ENCODE measurements at places on chromosomes 16 and 17.

DNA sequence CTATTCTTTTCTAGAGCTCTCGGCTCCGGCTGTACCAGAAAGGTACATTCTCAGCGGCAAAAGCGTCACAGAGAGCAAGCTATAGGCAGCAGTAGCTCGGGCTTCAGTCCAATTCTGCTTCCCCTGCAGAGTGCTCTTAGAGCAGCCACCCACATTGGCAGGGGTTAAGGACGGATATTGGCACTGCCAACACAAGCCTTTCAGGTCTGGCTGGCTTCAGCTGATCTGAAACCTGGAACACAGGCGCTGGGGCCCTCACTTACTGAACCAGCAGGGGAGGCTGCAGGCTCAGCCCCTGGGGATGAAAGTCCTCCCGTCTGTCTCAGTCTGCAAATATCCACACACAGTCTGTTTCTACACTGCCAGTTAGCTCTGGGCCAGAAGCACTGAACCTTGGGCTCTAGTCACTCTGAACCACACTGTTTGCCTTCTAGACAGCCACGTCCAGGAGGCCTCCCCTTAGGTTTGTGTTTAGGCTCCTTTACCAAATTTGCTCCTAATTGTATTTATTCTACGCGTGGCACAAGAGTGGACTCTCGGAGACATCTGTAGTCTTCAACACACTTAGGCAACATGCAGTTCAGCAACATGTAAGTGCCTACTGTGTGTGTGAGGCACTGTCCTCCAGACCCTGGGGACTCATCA is 40.1 kb downstream of the HIC1 start:
- DNase-seq: peak; percentile 4

DNA sequence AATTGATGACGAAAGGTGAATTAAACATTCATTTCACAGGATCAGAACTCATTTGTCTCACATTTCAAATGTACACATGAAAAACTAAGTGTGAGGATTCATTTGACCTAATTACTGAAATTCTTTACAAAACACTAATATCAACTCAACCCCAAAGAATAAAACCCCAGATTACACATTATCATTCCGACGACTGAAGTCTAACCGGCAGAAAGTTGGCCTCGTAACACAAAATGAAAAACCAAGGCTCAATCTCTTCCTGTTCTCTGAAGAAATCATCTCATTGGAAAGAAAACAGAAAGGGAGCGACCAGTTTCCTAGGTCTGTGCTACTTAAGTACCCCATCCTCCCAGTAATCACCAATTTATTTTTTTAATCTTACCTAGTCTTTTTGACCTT is 1.8 kb downstream of the JPT1 start:
- no peak for DNase-seq

GRCh38 chr17:42017866-42018200 is 594 bp upstream of the DNAJC7 start:
- DNase-seq: no peak

DNA sequence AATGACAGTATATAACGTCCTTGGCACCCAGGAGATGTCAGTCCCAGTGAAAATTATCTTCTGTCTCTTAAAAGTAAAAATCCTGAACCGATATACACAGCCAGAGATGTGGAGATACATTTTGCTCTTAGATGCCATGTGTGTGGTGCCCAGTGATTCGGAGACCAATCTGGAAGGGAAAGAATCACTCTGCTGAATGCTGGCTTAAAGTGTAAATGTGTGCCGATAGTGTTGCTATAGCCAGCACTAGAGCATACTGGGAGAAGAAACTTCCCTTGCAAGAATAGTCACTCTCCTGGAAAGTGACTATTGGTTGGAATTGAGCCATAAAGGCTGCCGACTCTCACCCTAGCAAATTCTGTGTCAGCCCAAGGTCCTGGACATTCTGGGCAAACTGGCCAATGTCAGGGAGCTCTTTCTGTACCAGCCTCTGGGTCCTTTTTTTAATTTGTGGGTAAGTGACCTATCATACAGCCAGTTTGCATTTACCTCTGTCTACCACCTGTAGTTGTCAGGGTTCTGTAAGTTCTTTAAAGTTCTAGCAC is 44.2 kb upstream of the HNF1B start:
- no peak for DNase-seq

DNA sequence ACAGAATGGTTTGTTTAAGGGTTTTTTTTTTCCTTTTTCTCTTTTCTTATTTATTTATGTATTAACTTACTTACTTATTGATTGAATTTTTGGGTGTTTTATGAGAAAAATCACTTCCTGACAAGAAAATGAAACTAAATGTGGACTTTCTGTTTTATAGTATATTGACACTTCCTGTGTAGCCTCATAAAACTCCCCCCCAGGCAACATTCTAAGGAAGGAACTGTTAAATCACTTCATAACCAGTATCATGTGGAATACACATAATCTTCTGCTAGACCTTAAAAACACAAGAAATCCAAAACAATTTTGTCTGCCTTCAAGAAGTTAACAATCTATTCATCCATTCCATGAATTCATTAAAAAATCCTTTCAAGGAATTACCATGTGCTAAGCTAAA is 164.1 kb upstream of the TOM1L1 start:
- DNase-seq: no peak

GRCh38 chr17:59001158-59001814 is 105.4 kb downstream of the TRIM37 start:
- DNase-seq: no peak

GRCh38 chr17:62876063-62876462 is 67.9 kb upstream of the MARCHF10 start:
- no peak for DNase-seq

- no peak for DNase-seq
Measured at GRCh38 chr17:7107795-7108559, 6.6 kb downstream of the ASGR2 start.

- no peak for DNase-seq
Measured at GRCh38 chr17:71071041-71071440, 901.7 kb downstream of the KCNJ2 start.

DNA sequence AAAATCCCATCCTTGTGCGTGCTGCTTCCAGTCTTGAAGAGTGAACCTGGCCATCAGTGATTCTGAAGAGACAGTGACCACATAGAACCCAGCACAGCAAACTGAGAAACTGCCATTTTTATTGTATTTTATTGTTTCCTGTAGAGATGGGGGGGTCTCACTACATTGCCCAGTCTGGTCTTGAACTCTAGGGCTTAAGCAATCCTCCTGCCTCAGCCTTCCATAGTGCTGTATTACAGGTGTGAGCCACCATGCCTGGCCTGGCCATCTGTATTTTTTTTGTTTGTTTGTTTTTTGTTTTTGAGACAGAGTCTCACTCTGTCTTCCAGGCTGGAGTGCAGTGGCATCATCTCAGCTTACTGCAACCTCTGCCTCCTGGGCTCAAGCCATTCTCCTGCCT is 13.9 kb downstream of the CENPV start:
- DNase-seq: no peak

GRCh38 chr17:59786536-59787319 is 79.3 kb downstream of the VMP1 start:
- no peak for DNase-seq

- no peak for DNase-seq
Measured at GRCh38 chr16:55138298-55138697, 185.7 kb upstream of the IRX6 start.

DNA sequence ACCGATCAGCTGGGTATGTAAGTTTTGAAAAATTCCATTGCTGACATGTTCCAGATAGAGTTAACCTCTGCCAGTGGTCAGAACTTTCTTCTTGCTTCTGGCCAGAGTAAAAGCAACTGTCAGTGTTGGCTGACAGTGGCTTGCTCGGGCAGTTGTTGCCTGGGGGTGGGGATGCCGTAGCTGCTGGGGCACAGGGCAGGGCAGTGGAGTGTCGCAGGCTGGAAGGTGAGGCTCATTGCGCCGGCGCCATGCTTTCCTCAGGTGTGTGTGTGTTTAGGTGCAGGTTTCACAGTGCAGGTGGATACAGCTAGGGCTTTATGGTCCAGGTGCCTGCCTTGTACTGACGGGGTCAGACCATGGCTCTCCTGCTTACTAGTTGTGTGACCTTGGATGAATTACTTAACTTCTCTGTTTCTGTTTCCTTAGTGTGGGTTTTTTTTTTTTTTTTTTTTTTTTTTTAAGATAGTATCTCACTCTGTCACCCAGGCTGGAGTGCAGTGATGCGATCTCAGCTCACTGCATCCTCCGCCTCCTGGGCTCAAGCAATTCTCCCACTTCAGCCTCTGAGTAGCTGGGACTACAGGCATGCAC is 156.4 kb downstream of the SNX29 start:
- no peak for DNase-seq

GRCh38 chr16:10326647-10327046 is 59.2 kb upstream of the ATF7IP2 start:
- no peak for DNase-seq

GRCh38 chr17:57412520-57413096 is 156.3 kb downstream of the MSI2 start:
- no peak for DNase-seq

DNA sequence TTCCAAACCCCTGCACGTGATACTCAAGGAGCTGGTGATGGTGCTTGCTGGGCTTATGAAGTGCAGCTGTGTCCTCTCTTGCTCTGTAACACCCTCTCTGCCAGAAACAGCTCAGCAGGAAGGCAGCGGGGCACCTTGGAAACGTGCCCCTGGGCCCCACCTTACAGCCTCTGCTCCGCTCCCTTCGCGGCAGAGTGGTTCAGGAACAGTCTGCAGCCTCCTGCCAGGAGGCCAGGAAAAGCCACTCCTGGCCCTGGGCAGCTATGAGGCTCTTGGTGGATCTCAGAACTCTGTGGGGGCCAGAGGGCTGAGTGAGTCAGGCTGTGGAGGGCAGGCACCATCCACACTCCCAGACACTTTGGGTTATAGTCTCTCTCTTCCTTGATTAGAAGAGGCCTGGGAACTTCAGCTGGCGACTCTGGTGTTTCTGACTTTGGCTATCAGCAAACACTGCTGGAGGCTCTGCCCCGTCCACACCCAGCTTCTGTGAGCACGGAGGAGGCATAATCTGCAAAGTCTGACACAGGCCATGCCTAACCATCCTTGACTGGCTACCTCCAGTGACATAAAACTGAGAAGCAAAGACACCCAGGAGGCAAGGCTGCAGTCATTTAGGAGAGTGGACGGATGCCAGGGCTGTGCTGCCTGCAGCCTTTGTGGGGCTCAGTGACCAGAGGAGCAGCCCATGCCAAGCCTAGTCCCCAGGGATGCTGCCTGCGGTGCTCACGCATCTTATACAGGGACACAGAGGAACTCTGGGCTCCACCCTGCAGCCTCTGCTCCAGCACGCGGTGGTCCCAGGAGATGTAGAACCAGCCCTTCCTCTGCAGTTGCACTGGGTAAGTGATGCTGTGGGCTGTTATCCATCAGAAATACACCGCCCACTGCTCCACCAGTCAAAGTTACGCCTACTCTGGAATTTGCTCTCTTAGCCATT is 65.3 kb downstream of the METRNL start:
- no peak for DNase-seq

DNA sequence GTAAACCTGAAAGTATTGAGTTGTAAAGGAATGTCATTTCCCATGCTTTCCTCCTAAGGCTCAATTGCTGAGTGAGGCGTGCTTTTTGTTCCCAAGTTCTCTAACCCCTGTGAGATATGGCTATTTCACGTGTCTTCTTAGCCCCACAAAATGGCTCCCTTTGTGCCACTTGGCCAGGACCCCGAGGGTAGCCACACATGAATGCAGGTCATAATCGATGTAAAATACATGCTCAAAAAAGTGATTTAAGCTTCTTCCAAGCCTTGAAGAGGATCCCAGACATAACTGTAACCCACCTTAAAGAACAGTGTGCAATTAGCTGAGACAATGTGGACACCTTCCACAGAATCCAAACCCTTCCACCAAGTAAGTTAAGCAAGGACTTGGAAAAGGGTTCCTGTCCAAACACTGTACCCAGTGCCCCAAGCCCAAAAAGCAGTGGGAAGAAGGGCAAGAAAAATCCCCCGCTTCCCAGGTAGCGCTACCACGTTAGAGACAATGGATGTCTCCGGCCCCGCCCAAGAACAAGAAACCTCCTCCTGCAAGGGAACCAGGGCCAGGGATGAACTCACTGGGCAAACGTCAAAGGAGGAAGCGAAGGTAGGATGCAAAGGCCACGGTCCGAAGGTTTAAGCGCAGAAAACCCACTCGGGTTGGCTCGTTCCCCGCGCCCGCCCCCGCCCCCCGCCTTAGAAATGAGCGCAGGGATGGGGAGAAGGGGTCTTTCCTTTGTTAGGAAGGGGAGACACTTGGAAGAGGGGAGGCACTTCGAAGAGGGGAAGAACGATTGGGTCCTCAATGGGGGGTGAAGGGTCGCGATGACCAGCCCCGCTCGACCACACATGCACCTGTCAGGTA is 1.2 kb downstream of the JPT1 start:
- DNase-seq: peak; percentile 28

DNA sequence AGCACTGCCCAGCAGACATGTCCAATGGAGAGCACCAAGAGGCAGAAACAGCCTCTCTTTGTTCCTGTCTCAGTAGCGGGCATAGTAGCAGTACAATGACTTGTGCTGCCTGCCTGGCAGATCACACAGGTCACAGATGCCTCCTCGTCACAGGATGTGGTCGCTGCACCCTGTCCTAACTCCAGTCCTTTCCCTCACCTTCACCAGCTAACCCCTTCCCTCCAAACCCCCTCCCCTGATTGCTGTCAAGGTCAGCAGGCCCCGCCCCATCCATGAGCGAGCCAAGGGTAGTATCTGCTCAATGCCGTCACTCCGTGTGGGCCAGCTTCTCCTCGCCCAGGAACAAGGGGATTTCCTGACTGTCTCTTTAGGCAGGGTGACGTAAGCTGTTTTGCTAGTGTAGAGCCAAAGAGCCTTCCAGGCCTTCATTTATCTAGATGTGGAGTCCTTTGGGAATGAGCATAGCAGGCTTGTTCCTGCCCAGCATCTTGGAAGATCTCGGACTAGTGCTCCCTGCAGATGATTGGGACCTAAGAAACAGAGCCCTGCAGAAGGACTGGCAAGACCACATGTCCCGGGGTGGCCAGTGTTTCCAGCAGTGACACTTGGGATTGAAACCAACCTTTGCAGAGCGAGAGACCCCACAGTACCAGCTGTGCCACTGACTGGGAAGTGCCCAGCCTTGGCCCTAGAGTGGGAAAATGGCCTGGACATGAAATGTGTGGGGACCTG is 75.9 kb upstream of the TNRC6C start:
- DNase-seq: no peak

GRCh38 chr16:58589326-58589905 is 40.2 kb downstream of the CNOT1 start:
- no peak for DNase-seq

DNA sequence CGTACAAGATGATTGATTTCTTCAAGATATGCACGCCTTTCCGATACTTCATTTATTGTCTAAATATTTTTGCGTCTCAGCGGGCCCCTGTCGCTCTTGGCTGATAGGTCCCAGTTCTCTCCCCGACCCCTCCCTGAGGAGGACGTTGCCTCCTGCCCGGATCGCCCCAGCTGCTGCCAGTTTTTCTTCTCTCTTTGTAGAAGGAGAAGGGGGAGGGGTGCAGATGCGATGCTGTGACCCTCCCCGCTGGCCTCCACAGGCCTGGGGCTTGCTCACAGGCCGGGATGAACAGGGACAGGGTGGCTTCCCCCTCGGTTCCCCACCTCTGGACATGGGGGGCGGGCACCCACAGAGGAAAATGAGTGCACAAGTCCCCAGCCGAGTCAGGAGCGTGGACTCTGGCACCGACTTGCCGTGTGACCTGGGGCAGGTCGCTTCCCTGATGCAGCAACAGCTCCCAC is 53.6 kb upstream of the ZC3H18 start:
- DNase-seq: no peak
